ENCODE measurements at places on chromosomes 5 and 9.

DNA sequence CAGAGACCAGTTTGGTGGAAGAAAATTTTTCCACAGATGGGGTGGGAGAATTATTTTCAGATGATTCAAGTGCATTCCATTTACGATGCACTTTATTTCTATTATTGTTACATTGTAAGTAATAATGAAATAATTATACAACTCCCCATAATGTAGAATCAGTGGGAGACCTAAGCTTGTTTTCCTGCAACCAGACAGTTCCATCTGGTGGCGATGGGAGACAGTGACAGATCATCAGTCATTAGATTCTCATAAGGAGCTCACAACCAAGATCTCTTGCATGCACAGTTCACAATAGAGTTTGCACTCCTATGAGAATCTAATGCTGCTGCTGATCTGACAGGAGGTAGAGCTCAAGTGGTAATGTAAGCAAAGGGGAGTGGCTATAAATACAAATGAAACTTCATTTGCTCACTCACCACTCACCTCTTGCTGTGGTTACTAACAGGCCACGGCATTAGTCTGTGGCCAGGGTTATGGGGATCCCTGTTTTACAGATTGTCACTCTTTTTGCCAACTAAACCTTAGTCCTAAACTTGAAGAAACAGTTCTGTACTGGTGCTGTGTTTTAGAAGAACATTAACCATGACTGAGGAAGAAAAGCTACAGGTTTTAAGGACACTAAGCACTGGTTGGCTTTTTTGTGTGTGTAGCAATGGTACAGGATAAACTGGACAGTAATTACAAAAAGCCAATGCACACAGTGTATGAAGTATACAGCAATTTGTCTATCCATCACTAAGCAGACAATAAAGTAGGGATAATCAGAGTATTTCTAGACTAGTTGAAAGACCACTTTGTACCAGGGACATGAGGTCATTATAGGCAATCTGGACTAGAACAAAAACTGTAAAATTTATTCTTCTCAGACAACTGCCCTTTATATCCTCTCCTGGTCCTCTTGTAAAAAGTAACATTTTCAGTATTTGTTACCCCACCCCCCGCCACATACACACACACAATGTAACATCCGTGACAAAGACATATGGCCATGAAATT, 9.9 kb downstream of the TMEM232 start:
- no peak for DNase-seq

- DNase-seq: no peak
Measured at GRCh38 chr5:21159510-21160059, 1171.6 kb upstream of the CDH18 start.

DNA sequence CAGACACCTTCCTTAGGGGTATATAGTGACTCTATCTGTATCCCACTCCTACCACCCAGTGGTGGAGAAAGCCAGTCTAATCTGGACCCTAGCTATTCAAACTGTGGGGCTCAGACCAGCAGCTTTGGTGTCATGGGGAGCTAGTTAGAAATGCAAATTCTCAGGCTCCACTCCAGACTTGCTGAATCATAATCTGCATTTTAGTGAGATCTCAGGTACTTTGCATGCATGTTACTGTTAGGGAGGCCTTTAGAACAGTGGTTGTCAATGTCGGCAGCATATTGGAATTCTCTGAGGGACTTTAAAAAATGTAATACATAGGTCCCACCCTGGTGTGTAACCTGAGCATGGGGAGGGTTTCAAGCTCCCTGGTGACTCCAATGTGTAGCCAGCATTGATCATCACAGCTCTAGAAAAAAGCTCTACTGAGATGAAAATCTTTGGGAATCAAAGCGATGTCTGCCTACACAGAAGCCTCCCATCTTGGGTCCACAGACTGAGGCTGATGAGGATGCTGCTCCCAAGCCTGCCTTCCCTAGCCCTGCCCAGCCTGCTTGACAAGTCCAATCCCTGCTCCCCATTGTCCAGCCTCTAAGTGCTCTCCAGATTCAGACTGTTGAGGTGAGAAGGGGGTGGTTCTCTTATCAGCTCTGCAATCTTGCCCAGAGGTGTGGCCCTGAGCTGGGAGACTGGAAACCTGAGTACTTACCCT, 11.9 kb upstream of the GM2A start:
- no peak for DNase-seq

- DNase-seq: no peak
Measured at GRCh38 chr9:133109931-133110650, 10.9 kb downstream of the RALGDS start.

DNA sequence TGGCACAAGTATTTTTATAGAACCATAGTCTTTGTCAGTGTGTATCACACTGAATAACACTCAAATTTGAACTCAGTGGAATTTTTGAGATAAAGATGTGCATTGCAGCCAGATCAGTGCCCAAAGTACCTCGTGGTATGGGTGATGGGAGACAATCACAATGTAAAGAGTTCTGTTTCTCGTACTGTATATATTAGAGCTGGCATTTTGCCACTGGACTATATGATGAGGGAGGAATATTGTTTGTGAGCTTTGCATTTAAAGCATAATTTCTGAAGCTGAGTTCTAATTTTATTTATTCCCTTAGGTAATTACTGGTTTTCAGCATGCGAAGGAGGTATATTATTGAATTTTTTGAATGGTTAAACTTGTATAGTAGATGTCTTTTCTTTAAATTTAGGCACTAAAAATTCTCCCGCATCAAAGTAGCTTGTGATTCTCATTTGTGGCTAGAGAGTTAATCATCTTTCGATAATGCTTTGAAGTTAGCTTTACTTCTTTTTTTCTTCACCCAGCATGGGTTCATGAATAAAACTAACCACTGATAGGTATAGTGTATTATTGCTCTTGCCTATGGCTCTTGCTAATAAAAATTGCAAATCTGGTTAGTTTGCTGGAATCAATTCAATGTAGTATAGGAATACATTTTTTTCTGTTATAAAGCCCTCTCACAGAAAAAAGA, 43.1 kb downstream of the PAM start:
- DNase-seq: no peak

DNA sequence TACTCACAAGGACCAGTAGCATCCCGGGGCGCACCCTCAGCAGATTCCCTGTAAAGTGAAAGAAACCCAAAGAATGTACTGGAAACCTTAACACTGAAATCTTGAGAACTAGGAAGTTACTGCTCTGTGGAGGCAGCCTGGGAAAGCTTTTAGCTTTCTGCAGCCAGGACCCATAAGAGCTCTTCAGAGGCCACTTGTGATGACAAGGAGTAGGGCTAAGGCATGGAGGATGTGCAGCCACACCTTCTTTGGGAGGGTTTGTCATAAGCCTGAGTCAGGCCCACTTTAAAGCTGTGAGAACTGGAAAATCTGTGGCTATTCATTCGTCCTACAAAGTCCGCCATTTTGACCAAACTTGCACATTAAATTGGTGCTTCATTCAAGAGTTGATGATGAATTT, 291.1 kb upstream of the TLE4 start:
- no peak for DNase-seq

GRCh38 chr5:79509244-79509885, 4.6 kb downstream of the HOMER1 start:
- no peak for DNase-seq

Measured in right renal cortex interstitium (tissue), 3 donors.